Activated CD4-positive, alpha-beta T cell treated with anti-CD3 and anti-CD28 coated beads for 36 hours (primary cell): ENCODE measurements at places on chromosomes 5 and 9.
A peak's percentile ranks its signal among the peaks of the same experiment; 100 is the strongest.

DNA sequence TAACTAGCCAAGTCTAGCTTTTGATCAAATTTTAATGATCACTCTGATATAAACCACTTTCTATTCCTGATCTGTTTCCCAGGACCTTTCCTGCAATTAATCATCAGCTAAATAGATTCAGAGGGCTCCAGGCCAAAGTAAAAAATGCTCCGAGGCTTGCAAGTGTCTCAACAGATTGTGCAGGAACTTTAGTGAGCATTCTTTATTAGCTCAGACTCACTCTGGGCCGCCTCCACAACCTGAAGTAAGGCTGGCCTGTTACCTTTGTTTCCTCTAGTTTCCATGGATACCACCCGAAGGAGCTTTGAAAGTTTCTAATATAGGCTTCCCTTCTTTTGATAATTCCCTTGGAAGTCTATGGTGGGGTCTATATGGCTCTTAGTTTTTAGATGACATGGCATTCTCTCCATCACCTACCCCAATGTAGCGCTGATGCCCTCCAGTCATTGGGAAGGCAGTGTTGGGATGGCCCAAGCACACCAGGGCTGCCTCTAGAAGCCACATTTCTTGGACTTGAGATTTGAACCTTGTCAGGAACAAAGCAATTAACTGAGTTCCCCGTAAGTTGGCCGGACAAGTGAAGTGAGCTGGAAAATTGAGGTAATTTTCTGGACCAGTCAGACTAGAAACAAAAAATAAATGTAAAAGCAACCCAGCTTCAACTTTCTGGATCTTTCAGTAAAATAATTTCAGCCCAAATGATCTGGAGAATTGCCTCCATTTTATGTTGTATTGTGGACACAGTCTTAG, 97.6 kb upstream of the LHFPL2 start:
- DNase-seq = no peak

DNA sequence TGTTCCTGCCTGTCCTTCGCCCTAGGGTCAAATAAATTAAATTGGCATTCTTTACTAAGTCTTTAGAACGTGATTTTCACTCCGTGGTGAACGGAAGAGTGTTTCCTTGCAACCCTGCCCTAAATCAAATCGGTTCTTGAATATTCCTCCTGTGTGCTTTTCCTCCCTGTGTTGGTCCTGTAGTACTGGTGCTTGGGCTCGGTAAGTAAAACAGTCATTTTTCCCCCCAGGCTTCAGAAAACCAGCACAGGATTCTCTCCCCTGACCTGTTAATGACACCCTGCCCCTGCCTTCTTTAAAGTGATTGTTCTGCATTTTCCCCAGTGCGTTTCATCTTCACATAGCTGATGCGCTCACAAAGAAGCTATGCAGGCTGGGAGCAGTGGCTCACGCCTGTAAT, 96.0 kb downstream of the AK8 start:
- DNase-seq = no peak

DNA sequence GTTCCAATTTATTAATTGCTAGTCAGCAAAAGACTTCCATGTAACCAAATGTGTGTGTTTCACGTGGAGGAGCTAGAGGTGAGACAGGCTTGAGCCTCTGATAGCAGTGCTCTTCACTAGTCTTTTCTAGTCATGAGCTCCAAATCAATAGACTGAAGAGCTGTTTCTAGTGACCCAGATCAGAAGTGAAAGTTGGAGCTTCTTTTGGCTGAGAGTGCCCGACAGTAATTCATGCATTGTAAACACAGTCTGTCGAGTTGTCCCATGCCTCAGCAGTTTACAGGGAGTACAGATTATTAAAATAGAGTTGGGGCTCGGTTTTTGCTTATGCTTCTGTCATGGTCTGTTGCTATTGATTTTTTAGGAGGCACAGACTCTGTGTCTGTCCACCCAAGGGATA, 793.1 kb downstream of the DTWD2 start:
- no peak for DNase-seq

- no peak for DNase-seq
Observed at GRCh38 chr9:97438666-97439065, 26.8 kb downstream of the TDRD7 start.

DNA sequence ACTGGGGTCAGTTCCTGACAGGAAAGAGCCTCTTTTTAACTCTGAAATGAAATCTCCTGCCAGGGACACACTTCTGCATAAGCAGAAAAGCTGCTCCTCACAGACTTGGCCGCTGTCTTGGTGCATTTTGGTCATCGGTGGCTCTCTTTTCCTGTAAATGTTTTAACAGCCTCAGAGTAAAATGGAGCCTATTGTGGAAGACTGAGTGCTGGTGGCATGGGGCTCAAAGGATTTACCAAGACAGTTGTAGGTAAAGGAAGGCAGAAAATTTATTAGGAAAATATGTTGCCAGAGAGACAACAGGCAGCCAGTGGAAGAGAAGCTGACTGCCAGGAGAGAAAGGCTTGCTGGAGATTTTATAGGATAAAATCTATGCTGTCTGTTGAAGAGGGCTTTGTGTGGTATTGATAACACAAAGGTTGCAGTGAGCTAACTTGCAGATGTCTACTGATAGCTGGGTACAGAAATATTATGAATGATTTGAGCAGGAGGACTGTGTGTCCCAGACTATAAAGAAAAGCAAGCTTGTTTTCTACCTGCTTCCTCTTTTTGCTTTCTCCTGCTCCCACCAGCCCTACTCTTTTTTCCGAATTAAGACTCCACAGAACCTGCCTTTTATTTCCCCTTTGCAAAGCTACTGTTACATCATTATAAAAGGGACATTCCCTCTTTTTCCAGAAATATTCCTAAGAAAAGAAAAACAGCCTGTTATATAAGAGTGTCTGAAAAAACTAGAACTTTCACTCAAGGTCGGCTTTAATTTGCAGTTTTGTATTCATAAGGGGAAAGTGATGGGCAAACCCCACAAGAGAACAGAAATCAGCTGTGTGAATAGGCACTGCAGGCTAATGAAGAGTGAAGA, 27.9 kb upstream of the IFNA14 start:
- DNase-seq = no peak

DNA sequence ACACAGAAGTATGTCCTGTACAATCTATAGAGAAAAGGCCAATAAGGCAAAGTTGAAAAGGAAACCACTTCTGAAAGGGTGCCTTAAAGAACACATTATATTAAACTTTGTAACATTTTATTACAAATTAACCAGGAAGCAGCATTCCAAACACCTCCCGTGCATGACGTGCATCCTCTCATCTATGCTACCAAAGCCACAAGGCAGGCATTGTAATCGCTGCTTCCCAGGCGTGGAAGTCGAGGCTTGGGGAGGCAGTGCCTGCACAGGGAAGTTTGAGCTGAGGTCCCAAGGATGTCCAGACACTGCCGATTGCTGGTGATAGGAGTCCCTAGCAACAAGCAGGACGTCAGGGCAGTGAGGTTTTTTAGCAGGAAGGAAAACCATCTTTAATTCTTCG, 44.3 kb upstream of the BARHL1 start:
- DNase-seq = no peak

DNA sequence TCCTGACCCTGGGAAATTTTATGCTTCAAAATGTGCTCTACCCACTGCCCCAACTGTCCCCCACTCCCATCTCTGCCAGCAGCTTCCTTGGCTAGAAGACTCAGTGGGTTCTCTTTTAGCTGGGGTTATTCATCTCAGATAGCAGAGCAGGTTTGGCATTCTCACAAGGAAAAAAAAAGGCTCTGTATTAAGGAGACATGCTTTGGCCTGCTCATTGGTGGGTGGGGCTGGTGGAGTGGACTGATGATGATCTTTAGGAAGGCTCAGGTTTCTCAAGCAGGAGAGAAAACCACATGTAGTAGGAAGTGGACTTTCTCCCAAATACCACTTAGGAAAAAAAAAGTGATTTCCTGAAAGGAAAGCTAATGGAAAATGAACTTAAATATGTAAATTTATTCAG, 279.2 kb upstream of the ZNF462 start:
- DNase-seq = no peak

DNA sequence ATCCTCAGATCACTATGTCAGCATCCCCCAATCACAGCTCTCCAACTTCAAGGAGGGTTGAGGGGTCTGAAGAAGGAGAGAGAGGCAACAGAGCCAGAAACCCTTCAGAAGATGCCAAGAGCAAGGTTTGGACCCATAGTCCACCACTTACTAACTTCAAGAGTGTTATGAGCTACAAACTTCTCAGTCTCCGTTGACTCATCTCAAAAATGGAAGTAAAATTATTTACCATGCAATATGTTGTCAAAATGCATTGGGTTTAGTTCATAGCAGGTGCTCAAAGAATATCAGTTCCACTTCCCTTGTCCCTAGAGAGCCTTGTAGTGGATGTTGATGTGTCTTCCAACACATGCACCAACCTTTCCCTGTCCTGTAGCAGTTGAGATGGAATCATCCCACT, 116.0 kb downstream of the KCNIP1 start:
- no peak for DNase-seq

GRCh38 chr5:136034984-136035383, 6.2 kb downstream of the TGFBI start:
- no peak for DNase-seq

- DNase-seq = no peak
Observed at GRCh38 chr9:16132513-16132912, 579.7 kb downstream of the CCDC171 start.

DNA sequence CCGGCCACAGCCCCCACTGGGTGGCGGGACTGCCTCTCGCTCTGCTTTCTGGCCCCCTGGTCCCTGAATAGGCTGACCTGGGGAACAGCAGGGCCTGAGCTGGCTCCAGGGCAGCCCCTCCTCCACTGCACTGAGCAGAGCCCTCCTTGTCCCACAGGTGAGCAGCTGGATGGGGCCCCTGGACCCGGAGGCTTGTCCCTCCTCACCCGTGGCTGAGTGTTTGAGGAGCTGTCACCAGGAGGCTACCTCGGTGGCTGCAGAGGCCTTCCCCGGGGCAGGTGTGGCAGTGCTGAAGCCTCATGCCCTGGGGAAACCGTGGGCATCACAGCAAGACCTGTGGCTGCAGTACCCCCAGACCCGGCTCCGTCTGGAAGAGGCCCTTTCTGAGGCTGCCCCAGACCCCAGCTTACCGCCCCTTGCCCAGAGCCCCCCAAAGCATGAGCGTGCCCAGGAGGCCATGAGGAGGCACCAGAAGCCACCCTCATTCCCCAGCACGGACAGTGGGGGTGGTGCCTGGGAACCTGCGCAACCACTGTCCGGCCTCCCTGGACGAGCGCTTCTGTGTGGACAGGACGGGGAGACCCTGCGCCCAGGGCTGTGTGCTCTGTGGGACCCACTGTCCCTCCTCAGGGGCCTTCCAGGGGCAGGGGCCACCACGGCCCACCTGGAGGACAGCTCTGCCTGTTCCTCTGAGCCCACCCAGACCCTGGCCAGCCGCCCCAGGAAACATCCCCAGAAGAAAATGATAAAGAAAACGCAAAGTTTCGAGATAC, 28.5 kb upstream of the LRRC14B start:
- no peak for DNase-seq

DNA sequence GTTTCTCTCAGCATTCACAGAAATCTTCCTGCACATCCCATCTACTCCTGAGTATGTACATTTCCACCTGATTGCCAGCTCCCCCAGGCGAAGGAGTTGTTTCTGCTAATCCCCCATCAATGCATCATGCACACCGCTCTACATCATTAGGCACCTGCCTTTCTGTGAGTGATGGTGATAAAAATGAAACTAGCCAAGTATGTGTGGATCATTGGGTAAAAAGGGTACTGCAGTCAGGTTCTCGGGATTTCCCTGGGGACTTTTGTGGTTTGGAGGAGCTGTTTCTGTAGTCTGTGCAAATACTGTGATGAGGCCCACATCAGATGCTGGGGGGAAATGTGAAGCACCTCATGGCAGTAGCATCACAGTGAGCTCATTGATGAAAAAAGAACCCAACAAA, 30.4 kb downstream of the CAMK4 start:
- peak; percentile 91 for DNase-seq

DNA sequence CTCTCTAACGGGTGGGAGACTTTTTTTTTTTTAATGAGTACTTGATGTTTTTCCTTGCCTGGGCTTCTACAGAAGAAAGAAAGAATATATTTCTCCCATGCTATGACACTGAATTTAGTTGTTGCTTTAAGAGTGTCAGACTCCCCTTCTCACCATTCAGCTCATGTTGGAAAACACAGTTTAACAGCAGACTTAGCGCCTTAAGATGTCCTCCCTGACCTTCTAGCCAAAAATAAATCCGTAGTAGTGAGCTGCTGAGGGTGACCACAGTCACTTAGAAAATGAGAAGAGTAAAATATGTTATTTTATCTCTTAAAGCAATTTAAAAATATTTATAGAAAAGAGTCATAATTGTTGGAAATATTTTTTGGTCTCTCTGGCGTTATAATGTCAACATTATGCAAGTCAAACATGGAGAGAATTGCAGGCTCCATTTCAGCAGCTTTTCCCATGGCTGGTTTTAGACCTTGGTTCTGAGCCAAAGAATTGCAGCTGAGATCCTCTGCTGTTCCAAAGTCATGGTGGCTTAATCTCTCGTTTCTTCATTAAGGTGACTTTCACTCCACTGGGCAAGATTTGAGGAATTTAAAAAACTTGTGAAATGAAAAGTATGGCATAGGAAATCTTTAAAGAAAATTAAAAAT, 143.5 kb downstream of the GHR start:
- DNase-seq = no peak

GRCh38 chr9:120642129-120642770, 62.3 kb upstream of the CDK5RAP2 start:
- no peak for DNase-seq

DNA sequence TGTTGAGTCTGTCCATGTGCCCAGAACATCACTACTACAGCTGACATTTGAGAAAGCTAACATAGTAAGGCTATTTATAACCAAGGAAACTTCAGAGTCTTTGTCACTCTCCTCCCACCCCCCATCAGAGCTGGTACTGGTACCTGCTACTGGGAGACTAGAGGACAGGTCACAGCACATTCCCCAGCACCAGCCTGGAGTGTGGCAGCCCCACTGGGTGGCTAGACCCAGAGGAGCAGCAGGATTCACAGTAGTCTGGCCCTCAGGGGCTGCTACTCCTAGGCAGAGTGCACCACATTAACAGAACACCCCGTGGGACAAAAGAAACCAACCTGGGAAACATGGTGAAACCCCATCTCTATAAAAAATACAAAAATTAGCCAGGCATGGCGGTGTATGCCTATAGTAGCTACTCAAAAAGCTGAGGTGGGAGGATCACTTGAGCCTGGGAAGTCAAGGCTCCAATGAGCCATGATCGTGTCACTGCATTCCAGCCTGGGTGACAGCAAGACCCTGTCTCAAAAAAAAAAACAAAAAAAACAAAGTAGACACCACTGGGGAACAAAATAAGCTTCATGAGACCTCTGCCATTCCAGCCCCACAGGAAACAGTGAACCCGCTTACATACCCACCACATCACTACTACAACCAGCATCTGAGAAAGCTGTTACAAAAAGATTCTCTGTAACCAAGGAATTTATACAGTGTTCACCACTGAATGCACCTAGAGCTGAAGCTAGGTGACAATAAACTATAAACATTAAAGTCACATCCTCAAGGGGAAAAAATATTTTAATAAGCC, 26.3 kb upstream of the PTGER4 start:
- DNase-seq = no peak

GRCh38 chr9:135096408-135096895, 9.0 kb downstream of the OLFM1 start:
- no peak for DNase-seq

GRCh38 chr9:16090907-16091629, 538.2 kb downstream of the CCDC171 start:
- no peak for DNase-seq
